ENCODE measurements at places on chromosomes 7 and 10.

- no peak for DNase-seq
These were observed 102.1 kb upstream of the PDGFA start for GRCh38 chr7:621572-622285.

DNA sequence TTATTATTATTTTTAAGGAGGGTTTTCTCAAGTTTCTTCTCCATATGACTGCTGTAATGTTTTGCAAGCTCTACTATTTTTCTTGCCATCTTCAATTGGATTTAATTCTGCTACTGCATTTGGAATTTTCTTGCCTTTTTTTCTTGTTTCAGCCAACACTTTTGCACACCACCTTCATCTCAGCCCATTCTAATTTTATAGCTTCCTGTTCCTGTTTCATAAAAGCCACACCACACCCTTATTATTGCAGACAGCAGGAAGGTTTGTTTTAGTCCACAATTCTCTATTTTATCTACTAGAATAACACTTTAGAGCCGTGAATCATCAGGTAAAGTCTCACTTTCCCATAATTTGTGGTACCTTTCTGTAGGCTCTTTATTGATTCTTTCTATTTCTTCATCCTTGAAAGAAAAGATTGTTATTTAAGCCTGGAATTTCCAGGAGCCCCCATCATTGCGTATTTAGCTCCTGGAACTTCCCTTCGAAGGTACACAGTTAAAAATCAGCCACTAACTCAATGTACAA is 209.3 kb upstream of the TBX20 start:
- DNase-seq, result no peak

- no peak for DNase-seq
These were observed 607 bp upstream of the GGCT start for GRCh38 chr7:30505174-30505697.

DNA sequence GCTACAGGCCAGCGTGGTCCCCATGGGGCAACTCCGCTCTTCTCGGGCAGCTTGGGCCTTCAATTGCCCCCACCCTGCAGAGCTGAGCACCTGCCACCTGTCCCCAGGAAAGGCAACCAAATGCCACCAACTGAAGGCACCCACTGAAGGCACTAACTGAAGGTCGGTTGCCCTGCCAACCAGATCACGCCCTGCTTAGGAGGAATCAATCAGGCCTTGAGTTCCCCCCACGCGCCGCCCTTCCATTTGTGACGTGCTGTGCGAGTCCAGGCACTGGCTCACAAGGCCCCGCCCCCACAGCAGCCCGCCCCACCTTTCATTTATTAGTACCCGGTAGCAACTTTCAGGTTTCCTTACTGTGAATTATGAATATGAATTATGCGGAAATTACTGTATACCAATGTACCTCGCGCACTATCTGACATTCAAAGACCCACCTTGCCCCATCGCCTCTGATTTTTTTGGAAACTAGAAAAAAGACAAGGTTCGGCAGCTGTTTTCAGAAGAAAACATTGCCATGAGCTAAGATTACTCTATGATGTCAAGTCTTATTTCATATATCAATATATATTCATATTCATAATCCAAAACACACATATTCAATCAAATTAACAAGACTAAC is 83.6 kb upstream of the ABI1 start:
- DNase-seq, result no peak

GRCh38 chr7:22688084-22688483 is 38.9 kb upstream of the IL6 start:
- no peak for DNase-seq

DNA sequence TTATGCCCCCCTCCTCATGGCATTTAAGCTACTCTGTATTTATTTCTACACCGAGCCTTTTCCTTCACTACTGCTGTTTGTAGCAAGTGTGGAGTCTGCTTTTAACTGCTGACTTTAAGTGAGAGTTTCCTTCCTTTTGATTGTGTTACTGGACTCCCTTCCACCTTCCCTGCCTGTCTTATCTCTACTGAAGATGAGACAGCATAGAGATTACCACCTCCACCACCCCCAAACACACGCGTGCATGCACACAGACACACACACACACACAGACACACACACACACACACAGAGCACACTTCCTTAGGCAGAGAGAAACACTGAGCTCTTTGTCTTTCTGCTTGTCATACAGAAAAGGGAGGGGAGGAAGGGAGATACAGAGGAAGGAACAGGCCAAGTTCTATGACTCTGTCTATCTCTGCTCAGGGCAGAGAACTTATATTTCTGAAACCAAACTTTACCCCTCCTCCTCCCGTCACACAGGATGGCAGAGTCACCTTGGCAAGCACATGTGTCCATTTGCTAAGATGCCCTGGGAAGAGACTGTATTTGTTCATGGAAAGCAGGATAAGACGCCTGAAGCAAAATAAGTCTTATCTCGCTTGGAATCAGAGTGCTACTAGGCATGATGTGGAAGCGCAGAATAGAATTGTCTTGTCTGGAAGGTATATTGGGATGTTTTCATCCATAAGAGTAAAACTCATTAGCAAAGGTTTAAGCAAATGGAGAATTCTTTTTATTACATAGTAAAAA is 81.8 kb upstream of the CAV2 start:
- DNase-seq, result no peak

DNA sequence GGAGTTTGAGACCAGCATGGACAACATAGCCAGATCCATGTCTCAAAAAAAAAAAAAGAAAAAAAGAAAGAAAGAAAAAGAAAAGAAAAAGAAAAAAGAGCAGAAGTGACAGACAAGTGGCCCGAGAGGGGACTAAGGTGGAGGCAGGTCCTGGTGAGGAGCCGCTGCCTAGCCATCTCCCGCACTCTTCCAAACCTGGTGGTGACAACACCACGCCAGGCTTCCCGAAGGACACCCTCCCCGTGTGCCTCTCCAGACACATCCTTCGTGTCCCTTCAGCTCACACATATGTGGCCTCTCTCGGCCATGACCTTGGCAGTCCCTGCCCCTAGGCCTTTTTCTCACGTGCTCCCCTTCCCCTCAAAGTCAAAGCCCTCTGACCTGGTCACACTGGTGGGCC is 36.4 kb downstream of the IFT22 start:
- no peak for DNase-seq

- peak; percentile 89 for DNase-seq
These were observed 76.1 kb upstream of the PITRM1 start for GRCh38 chr10:3248526-3249306.

- no peak for DNase-seq
These were observed 188.5 kb upstream of the ANK3 start for GRCh38 chr10:60578217-60578616.

GRCh38 chr7:152403726-152404125 is 32.1 kb downstream of the KMT2C start:
- DNase-seq, result no peak

DNA sequence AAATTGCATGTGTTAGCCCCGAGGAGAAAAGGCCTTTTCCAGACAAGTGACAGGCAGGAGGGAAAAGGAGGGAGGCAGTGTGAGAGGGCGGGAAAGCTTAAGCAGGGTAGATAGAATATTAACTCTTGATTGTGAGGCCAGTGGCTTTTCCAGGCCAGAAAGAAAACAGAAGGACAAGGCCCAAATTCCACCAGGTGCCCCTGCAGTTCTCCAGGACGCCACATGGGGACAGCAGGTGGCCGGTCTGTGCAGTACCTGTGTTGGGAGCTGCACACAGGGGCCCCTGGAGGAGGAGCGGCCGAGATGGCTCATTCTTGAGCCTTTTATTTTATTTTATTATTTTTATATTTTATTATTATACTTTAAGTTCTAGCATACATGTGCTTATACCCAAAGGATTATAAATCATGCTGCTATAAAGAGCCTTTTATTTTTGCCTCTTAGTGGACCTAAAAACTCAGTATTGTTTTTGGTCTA is 141.3 kb upstream of the KLF14 start:
- peak; percentile 47 for DNase-seq

DNA sequence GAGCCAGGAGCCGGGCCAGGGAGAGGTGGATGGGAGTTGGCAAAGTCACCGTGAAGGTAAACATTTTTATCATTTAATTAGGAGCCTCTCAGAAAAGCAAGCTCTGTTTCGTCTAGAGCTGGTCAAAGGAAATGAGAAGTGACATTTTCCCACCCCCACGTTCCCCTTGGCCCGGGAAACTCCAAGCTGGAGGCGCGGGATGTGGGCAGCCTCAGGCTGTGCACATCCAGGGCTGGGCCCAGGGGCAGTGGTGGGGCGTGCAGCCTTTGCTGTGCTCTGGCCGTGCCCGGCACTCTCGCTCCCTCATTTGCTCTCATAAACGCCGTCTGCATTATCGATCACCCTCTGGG is 135.6 kb upstream of the RET start:
- DNase-seq, result no peak

DNA sequence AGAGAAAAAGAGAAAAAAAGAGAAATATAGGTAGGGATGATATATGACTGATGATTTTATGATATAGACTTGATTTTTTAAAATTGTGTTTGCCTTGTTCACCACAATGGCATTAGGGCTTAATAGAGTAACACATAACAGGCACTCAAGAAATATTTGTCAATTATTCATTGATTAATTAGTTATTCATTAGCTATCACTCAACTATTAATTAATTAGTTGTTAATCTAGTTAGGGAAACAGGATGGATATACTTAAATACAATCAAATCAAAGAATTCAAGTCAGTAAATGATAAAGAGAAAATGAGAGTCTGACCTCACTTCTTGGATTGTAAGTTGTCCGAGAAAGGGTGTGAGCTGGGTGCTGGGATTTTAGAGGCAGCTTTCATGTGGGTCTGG is 15.1 kb upstream of the CALD1 start:
- DNase-seq, result no peak

DNA sequence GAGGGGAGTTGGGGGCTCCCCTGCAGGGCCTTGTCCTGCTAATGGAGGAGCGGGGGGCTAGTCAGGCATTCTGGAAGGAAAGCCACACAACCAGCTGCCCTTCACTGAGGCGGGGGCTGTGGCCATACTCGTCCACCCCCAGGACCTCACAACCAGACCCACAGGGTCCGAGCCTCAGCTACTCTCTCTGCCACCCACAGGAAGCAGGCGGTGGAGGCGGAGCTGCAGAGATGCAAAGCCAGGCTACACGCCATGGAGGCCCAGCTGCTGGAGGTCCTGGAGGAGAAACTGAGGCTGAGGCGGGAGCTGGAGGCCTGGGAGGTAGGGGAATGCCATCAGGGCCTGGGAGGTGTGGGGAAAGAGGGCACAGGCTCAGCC is 3.1 kb downstream of the ABHD11 start:
- DNase-seq, result no peak

GRCh38 chr10:123170961-123171360 is 16.8 kb downstream of the BUB3 start:
- no peak for DNase-seq

DNA sequence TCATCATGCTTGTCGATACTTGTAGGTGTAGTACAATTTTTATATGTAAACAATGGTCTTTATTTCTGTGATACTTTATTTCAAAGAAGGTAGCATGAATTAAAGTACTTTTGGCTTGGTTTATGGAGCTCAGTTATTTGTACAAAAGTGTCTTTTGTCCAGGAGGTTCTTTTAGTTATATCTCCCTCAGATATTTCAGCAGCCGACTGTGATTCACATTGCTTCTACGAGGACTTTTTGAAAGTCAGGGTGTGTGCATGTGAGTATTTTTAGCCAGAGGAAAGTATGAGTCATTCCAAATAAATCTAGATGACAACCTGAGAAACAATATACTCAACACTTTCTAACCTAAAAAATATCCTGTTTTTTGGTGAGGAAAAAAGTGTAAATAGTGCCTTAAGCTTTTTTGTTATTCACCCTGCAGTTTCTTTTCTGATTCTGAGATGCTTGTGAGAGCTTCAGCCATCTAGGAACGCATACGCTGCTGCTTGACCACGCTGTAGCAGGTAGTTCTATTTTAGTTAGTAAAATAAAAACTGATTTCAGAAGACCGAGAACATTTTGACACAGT is 595 bp upstream of the SUN1 start:
- DNase-seq, result peak; percentile 83

DNA sequence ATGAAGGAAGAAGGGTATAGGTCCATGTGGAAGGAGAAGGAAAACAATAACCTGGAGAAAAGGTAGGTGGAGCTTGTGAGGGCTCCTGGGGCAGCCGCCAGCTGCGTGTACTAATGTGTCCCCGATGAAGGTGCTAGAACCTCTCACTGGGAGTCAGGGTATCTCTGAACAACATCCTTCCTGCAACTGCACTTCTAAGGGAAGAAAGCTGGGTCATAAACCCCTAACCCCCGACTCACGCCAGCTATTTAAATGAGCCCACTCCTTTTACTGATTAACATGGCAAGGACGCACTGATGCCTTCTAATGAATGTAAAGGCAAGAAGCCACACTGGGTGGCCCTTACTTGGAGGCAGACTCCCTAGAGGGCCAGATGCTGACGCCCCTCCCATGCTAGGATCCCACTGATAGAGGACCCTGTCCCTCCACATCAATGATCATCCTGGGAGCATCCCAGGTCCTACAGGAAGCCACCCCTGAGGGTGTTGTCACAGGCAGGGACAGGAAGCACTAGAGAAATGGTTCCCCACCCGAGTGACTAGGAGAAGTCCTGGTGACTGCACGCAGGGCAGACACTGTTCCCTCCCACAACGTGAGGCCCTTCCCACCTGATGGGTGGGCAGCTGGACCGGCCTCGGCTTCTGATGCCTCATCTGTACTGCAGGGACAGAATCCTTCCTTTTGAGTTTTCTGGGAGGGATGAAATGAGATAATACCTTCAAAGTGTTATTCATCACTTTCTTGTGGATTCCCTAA is 20.4 kb downstream of the JCAD start:
- no peak for DNase-seq

- no peak for DNase-seq
These were observed 560.3 kb downstream of the ZWINT start for GRCh38 chr10:55800602-55801352.

DNA sequence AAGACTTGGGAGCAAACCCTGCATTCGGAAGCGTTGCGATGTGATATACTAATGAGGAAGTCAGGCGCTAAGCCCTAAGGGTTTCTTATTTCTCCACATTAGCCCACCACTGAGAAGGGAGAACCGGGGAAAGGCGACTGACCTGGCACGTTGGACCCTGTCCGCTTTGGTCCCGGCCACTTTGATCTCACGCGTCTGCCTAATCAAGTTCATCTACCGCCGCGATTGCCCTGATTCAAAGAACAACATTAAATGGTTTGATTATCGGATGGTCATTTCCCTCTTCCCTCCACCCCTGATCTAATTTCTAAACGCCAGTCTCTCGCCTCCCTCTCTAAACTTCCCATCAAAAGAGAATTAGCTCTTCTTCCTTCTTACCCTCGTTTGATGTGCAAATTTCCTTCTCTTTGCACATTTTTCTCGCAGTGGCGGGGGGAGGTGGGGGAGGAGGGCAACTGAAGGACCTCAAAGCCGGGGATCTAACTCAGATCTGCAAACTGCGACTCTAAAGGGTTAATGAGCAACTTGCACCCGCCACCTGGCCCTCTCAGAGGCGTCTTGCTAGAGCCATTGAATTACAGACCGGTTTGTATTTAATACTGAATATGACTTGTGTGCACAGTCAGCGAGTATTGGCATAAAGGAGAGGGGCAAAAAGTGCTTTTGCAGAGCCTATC is 687 bp upstream of the DKK1 start:
- no peak for DNase-seq

DNA sequence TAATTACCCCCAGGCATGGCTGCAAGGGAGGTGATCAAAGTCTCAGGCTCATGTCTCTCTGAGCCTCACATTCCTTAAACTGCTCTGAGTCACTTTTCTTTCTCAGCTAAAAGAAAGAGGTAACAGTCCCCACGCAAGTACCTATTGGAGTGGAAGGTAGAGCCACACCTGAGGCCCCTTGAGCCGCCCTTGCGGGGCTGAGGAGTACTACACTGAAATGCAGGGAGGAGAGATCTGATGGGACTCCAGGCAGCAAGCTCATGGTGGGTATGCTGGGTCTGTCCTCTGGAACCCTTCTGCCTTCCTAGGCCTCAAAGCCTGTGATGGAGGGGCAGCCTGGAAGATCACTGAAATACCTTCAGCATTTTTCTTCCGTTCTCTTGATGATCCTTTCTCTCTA is 960.0 kb downstream of the DNAJB9 start:
- DNase-seq, result no peak

All from GM03348 (cell line).